Fibroblast of skin of back (primary cell): ENCODE measurements at places on chromosomes 13 and 19.

GRCh38 chr13:36673838-36674326, at the start of gene SERTM1:
Gene SERTM1 (plus strand): TSS chr13:36674020. CDS start chr13:36695079, 21,059 bp downstream.
- DNase-seq = peak; percentile 25

GRCh38 chr19:43318203-43318602, 35.3 kb upstream of the CD177 start:
- DNase-seq = no peak

GRCh38 chr13:80889829-80890228, 548.9 kb upstream of the SPRY2 start:
- no peak for DNase-seq

DNA sequence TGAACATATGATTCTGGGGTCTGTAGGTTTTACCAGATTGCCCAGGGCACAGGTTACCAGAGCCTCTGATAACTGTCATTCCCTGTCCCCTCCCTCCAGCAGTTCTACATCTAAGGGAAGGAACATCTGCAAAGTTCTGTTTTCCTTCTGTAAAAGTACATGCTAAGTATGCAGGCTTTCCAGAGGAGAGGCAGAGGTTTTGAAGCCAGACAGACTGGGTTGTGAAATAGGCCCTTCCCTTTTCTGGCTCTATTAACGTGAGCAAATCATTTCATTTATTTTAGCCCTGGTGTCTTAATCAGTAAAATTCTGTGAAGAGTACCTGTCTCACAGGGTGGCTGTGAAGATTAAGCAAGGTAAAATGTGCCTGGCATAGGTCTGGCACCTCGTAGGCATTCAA, 66.1 kb upstream of the C1QTNF9 start:
- no peak for DNase-seq

- no peak for DNase-seq
Observed at GRCh38 chr13:31798189-31798588, 58.9 kb downstream of the RXFP2 start.

DNA sequence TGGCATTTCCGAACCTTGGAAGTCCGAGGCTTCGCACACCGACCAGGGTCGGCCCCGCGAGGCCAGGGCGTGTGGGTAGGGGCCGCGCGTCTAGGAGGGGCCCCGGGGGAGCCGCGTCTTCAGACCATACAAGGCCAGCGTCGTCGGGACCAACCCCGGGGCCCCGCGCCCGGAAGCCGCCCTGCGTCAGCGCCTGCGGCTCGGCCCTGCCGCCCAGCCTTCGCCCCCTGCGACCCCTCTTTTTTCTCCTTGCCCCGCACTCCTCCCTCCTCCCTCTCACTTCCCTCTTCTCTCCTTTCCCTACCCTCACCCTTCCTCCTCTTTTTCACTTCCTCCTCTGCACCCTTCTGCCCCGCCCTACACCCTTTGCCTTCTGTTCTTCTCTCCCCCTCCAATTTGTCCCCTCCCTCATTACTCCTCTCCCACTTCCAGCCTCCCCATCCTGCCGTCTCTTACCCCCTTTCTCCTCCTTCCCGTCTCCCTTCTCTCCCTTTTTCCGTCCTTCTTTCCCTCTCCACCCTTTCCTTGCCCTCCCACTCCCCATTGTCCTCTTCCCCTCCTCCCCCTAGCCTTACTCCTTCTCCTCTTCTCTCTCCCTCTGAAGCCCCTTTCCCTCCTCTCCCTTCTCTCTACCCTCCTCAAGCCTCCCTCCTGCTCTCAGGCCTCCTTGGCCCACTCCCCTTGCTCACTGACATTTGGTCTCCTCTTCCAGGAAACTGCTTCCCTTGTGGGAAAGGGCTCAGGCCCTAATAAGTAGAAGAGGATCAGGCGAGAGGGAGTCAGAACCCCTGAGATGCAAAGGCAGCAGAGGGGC, 2.2 kb upstream of the PLEKHG2 start:
- DNase-seq = peak; percentile 70

- no peak for DNase-seq
Observed at GRCh38 chr13:51243832-51244231, 21.6 kb downstream of the FAM124A start.

GRCh38 chr19:58479303-58479702, 3.2 kb downstream of the ZNF446 start:
- DNase-seq = no peak

GRCh38 chr19:12953799-12954611, 3.0 kb downstream of the GADD45GIP1 start:
- DNase-seq = no peak

- DNase-seq = no peak
Observed at GRCh38 chr13:100523411-100523810, 65.2 kb downstream of the GGACT start.

DNA sequence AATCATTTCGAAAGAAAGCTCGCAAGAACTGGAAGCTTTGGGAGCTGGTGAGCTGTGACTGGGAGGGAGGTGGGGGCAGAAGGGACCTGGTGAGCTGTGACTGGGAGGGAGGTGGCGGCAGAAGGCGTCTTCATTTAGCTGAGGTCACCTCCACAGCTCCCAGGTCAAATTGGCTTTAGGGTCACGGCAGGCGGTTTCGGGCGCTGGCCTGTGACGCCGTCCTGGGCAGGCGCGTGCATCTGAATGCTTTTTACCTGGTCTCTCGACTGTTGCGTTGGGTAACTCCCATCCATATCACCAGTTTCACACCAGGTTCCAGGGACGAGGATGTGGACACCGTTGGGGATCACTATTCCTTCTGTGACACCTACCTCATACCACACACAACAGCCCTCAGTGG, 29.2 kb downstream of the C2CD4C start:
- no peak for DNase-seq

GRCh38 chr19:42277821-42278451, 8.9 kb downstream of the CIC start:
- peak; percentile 73 for DNase-seq

GRCh38 chr13:111526922-111527321, 206.5 kb downstream of the TEX29 start:
- no peak for DNase-seq

GRCh38 chr13:50244713-50245574, 229.7 kb downstream of the KCNRG start:
- peak; percentile 91 for DNase-seq

GRCh38 chr19:12838886-12839756, 806 bp downstream of the MAST1 start:
- no peak for DNase-seq

GRCh38 chr13:45695198-45695730, 6.9 kb upstream of the CBY2 start:
- no peak for DNase-seq

DNA sequence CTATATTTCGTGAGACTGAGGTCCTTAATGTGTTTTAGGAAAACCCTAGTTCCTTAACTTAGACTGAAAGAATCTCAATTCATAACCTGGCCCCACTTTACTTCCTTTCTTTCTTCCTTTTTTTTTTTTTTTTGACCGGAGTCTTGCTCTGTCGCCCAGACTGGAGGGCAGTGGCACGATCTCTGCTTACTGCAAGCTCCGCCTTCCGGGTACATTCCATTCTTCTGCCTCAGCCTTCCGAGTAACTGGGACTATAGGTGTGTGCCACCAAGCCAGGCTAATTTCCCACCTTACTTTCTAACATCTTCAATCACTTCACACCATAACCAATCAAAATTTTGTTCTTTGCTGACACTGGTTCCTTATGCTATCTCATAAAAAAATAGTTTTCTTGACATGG, 2097.0 kb downstream of the PCDH9 start:
- DNase-seq = no peak

DNA sequence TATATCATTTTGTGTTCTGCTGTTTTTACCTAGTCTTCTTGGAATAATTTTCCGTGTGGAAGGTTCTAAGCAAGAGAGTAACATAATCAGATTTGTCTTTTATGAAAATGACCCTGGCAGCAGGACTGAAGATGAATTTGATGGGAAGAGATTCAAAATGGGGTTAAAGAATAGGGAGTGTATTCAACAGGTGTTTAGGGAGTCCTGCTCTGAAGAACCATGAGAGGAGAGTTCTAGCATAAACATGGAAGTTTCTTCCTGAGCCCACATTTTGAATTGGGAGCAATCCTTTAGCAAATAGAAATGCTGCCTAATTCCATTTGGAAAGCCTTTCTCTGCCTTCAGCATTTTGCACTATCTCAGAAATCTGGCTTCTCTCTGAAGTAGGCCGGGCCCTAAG, 127.0 kb downstream of the CDK8 start:
- DNase-seq = no peak

DNA sequence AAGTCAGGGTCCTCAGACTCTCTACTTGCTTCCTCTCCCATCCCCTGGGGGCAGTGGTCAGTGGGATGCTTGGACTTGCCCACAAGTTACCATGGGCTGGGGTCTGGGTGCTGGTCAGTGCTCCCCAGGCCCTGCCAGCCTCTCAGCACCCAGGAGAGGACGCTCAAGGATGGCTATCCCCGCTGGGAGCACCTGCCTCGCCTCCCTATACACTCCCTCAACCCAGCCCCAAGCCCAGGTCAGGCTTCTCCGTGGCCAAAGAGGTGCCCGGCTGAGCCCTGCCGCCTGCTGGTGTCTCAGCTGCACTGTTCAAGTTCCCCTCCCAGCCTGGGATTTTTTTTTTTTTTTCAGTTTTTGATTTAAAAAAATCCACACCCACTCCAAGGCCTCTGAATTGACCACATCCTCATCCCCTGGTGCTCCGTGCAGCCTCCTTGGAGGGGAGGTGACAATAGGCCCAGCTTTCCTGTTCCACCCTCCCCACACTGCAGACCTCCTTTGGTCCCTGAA, 10.8 kb downstream of the F2RL3 start:
- peak; percentile 11 for DNase-seq

- peak; percentile 10 for DNase-seq
Observed at GRCh38 chr13:21231426-21231940, 55.0 kb downstream of the MRPL57 start.

DNA sequence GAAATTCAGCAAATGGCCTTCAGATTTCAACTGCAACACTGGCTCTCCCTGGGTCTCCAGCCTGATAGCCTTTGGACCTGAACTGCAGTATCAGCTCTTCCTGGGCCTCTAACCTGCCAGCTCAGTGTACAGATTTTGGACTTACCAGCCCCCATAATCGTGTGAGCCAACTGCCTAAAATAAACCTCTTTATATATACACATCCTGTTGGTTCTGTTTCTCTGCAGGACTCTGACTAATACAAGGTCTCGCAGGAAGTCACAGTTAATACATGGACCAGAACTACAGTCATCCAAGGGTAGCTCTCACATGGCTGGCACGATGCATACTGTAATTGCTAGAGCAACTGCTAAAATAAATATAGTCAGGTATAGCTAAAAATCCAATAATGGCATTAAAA, 85.1 kb downstream of the KATNAL1 start:
- peak; percentile 16 for DNase-seq

- no peak for DNase-seq
Observed at GRCh38 chr13:112757759-112758086, 67.9 kb downstream of the ATP11A start.

DNA sequence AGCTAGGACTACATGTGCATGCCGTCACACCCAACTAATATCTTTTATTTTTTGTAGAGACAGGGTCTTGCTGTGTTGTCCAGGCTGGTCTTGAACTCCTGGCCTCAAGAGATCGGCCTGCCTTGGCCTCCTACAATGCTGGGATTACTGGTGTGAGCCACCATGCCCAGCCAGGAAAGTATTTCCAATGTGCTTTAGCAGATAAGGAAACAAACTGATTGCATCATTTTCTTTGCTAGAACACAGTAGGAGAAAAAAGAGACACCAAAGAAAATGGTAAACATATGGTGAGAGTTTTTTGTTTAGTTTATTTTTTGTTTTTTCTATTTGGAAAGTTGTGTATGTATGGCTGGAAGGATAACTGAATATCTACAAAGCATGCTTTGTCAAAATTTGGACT, 46.9 kb upstream of the AKAP11 start:
- DNase-seq = no peak

DNA sequence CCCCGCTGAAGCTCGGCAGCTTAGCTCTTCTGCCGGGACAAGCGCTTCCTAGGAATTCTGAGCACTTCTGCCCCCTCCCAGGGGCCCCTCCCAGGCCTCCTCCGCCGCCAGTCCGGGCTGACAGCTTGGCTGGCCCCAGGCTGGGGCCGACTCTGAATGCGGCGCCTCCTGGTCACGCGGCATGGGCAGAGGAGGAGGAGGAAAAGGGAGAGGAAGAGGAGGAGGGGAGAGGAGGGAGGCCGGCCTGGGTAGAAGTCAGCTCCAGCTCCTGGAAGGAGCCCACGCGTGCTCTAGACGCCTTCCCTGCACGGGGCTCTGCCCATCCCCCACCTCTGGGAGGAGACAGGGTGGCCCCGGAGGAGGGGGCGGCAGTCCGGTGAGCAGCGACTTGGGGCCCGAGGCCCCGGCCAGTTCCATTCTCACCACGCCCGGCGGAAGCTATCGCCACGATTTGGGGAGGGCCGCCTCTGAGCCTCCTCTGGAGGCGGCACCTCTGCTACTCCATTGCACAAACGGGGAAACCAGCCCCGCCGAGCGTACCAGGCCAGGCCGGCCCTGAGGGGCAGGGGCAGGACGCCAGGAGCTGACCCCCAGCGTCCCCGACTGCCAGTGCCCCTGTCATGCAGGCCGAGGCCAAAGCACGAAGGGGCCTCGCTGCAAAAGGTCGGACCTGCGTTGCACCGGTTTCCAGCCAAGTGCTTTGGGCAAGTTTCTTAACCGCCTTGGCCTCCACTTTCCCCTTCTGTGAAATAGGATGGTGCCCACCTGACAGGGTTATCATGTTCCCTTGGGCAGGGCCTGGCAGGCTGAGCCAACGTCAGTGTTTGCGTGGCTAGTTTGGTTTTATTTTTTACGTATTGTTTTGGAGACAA, 31.6 kb downstream of the CCNE1 start:
- no peak for DNase-seq

DNA sequence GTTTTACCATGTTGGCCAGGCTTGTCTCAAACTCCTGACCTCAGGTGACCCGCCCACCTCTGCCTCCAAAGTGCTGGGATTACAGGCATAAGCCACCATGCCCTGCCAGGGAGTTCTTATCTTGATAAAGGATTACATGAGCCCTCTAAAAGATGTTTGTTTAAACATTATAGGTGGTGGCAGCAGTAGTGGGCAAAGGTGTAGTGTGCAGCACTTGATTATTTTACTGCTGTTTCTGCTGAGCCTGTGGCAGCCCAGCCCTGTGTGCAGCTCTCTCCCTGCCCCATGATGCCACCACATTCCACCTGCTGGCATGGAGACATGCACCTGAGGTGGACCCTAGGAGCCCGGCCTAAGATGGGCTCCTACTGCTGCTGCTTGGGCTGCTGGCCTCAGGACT, 54.0 kb downstream of the ZNF429 start:
- DNase-seq = no peak

GRCh38 chr13:93942016-93942415, 537.5 kb downstream of the DCT start:
- DNase-seq = no peak
